CD8-positive, alpha-beta memory T cell (primary cell): ENCODE measurements at places on chromosomes 1 and 21. TPM values are rescaled to one million over a fixed set of nuclear protein-coding genes. Genes with fewer than 3 reads are reported as not detected.
A peak's percentile ranks its signal among the peaks of the same experiment; 100 is the strongest.

DNA sequence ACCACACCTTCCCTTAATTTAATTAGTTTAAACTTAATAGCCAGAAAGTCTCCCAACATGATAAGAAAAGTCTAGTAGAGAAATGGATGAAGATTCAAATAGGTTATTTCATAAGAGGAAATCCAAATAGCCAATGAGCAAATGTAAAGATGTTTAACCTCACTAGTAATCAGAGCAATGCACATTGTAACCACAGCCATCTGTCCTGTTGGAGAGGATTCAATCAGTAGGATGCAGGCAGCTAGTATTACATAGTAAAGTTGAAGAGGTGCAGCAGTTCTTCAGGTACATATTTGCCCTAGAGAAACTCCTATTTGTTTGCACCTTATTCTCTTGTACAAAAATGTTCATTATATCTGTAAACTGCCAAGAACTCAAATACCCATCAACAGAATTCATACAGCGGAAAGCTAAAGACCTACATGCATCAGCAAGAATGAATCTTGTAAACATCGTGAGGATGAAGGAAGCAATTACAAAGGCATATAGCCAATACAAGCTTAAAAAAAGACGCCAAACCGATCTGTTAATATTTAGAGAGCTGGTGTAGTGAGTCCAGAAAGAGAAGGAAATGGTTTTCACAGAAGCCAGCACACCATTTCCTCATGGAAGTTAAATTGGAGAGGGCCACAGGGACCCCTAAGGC, 27.9 kb downstream of the DIP2A start:
- DNase-seq, result no peak
- no peak overlapping the region for H3K4me3 ChIP-seq
- no peaks in the 10 kb centered on the region for H3K27me3 ChIP-seq
- peaks cover 10% of the 10 kb centered on the region for H3K4me1 ChIP-seq
- peaks cover 25% of the 10 kb centered on the region for H3K36me3 ChIP-seq

- H3K27ac ChIP-seq, result peak overlapping the region; percentile 94
- peaks cover 28% of the 10 kb centered on the region for H3K4me1 ChIP-seq
- peak overlapping the region; percentile 84 for H3K4me3 ChIP-seq
- peak; percentile 45 for DNase-seq
- no peaks in the 10 kb centered on the region for H3K27me3 ChIP-seq
Observed at GRCh38 chr1:35929730-35930592, 944 bp upstream of the AGO3 start.

Gene PAQR6
- 1.9 TPM for total RNA-seq

GRCh38 chr1:29499104-29499650, 262.9 kb downstream of the PTPRU start:
- H3K27me3 ChIP-seq, result no peaks in the 10 kb centered on the region
- H3K4me1 ChIP-seq, result no peaks in the 10 kb centered on the region
- no peak for DNase-seq
- no peak overlapping the region for H3K4me3 ChIP-seq
- H3K36me3 ChIP-seq, result no peaks in the 10 kb centered on the region

DNA sequence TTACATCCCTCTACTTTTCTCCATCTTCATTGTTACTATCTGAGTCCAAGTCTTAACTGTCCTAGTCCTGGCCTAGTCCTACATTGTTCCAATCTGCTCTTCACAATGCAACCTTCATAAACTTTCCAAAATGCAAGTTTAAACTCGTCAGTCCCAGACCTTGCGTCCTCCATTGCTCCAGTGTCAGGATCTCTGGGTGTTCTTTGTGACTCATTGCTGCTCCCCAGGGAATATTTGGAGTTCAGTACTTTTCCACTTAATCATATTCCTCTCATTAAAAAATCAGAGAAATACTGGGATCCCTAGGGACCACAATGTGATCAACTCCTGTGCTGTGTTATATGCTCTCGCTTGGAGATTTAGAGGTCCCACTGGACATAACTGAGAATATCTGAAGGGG, 18.0 kb upstream of the KPRP start:
- no peak overlapping the region for H3K4me3 ChIP-seq
- no peak overlapping the region for H3K27ac ChIP-seq
- no peaks in the 10 kb centered on the region for H3K27me3 ChIP-seq

GRCh38 chr1:56505792-56506743, 73.3 kb downstream of the PLPP3 start:
- H3K36me3 ChIP-seq, result no peaks in the 10 kb centered on the region
- no peaks in the 10 kb centered on the region for H3K27me3 ChIP-seq
- H3K27ac ChIP-seq, result no peak overlapping the region
- H3K4me3 ChIP-seq, result no peak overlapping the region
- no peak for DNase-seq

GRCh38 chr1:201269281-201269680, 14.0 kb upstream of the PKP1 start:
- no peak overlapping the region for H3K4me3 ChIP-seq
- DNase-seq, result no peak
- peaks cover 4% of the 10 kb centered on the region for H3K27me3 ChIP-seq
- no peaks in the 10 kb centered on the region for H3K4me1 ChIP-seq
- no peak overlapping the region for H3K27ac ChIP-seq
- H3K36me3 ChIP-seq, result no peaks in the 10 kb centered on the region

GRCh38 chr21:42703965-42704364, 50.5 kb downstream of the PDE9A start:
- no peak overlapping the region for H3K27ac ChIP-seq
- H3K4me3 ChIP-seq, result no peak overlapping the region

- no peaks in the 10 kb centered on the region for H3K4me1 ChIP-seq
- H3K27ac ChIP-seq, result no peak overlapping the region
- peaks cover 6% of the 10 kb centered on the region for H3K27me3 ChIP-seq
Observed at GRCh38 chr1:94033849-94034248, 87.1 kb downstream of the ABCA4 start.
